ENCODE measurements at places on chromosomes 12 and 14.

DNA sequence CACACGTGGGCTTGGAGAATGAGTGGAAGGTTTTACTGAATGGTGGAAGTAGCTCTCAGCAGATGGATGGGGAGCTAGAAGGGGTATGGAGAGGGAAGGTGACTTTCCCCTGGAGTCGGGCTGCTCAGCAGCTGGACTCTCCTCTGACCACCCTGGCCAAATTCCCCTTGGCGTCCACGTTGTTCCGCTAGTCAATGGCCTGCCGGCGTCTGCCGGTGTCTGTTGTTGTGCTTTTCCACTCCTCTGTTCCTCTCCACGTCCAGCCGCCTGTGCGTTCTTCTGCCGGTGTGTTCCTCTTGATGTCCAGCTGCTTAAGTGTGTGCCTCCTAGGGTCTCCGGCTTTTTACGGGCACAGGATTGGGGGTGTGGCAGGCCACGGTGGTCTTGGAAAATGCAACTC lies 203.5 kb downstream of the MYRFL start:
- DNase-seq = no peak

- DNase-seq = no peak
Observed at GRCh38 chr12:67665679-67666078, 17.1 kb downstream of the DYRK2 start.

- no peak for DNase-seq
Observed at GRCh38 chr14:67245104-67245503, 3.9 kb downstream of the PALS1 start.

GRCh38 chr12:121057794-121058193 lies 18.7 kb upstream of the OASL start:
- no peak for DNase-seq

GRCh38 chr12:53770281-53770680 lies 18.5 kb upstream of the CISTR start:
- no peak for DNase-seq

DNA sequence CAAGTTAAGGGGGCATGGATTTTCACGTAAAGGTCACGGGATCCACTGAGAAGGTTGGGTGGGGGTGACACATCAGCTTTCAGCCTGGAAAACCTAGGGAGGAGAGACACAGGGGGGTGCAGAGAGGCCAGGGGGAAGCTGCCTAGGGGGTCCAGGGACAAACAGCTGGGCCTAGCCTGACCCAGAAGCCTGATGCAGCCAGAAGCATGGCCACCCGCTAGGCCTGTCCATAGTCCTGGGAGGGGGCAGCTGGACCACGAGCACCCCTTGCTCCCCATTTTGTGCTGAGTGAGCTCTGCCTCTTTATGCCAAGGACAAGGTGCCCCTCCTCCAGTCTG lies 322.7 kb upstream of the RTL1 start:
- no peak for DNase-seq

DNA sequence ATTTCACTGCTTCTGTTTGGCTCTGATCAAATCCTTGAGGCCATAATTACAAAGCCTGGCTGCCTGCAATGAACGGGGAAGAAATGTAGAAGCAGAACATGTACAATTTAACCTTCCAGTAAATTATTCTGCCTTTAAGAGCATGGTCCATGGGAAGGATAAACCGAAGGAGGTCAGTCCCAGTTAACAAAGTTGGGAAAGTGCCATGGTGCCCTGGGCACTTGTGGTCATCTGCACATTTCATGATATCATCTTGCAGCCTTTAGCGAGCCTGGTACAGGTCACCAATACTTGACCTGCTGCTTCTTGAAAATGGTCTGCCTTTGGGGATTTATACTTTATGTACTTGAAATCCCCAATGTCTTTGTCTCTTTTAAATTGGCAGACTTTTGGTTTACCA lies 175.9 kb upstream of the KITLG start:
- no peak for DNase-seq

DNA sequence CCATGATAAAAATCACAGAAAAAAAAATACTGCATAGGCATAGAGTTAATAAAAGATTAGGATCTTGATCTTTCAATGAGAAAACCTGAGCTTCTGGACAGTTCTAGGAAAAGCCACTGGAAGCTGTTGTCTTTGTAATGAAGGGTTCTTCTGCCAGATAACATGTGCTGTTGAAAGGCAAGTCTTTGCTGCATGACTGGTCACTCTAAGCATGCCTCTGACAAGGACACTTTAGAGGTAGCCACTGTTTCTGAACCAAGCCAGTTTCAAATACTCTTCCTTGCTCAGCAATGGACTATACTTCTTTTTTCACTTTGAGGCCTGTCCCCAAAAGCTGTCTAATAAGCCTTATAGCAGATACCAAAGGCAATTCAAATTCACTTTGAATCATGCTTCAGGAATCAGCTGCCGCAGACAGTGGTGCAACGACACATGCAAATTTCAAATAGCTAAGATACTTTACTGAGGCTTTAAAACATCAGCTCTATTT lies 70.2 kb downstream of the BTG1 start:
- peak; percentile 50 for DNase-seq

- no peak for DNase-seq
Observed at GRCh38 chr14:66015071-66015780, 470.9 kb upstream of the CCDC196 start.

DNA sequence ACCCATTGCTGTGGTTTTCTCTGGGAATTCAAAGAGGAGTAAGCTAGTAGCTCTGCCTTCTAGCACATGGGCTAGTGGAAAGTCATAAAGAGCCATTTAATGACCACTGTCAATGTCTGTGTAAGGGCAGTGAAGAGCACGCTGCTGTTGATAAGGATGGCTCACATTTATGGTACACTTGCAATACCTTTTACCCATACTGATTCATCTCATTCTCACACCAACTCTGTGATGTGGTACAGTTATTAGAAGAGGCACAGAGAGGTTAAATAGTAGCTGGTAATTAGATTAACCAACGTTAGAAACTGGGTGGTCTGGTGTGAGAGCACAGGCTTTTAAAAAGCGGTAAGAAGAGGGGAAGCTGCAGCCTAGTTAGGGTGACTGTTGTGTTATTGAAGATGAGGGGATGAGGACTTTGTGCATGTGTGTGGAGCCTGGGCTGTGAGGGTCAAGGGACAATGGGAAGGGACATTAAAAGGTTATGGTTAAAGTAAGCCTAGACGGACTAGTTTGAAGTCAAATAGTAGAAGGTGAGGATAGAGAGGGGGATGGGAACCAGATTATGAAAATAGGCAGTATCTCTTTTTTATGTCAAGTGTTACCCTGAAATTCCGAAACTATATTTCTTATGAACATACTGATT lies 25.2 kb downstream of the RASSF3 start:
- no peak for DNase-seq

Data from Karpas-422 (cell line).